Colonic mucosa (tissue), 4 donors: ENCODE measurements at places on chromosomes 2 and 18. TPM values are rescaled to one million over a fixed set of nuclear protein-coding genes. Genes with fewer than 3 reads are reported as not detected.

- DNase-seq: no peak
These were observed 325.8 kb downstream of the DYSF start for GRCh38 chr2:71778936-71779773.

DNA sequence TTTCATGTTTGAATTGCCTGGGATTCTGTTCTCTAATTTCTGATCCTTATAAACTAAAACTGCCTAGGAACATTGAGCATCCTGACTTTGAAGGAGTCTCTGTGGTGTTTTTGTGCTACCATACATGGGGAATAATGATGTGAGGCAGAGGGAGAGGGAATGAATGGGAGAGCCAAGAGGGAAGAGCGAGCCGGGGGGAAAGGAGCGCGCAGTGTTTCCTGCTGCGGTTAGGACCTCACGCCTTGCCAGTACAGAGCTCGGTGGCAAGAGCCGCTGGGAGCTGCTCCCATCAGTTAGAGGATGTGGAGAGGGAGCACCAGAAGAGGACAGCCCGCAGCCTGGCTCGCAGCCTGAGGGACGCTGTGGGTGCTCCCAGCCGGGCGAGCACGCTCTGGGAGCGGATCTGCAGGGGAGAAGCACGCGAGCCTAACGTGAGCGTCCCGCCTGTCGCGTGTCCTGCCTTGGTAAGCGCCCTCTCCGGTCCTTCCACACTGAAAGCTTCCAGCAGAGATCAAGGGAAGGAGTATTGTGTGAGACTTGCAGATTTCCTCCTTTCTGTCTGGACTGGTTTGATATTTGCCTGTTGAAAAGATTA, 114.7 kb downstream of the FAM210A start:
- no peak for DNase-seq

The REG1B gene
- total RNA-seq: not detected

The REG3A gene
- 0.79 TPM for total RNA-seq

GRCh38 chr2:128282246-128282975, 36.3 kb downstream of the HS6ST1 start:
- no peak for DNase-seq

The TXNDC2 gene
- not detected for total RNA-seq

GRCh38 chr2:26731714-26732113, 32.4 kb upstream of the SLC35F6 start:
- no peak for DNase-seq

DNA sequence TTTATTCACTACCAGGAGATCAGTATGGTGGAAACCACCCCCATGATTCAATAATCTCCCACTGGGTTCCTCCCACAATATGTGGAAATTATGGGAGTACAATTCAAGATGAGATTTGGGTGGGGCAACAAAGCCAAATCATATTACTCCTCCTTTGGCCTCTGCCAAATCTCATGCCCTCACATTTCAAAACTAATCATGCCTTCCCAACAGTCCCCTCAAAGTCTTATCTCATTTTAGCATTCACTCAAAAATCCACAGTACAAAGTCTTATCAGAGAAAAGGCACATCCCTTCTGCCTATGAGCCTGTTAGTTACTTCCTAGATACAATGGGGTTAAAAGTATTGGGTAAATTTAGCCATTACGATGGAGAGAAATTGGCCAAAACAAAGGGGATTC, 989.5 kb upstream of the CNTNAP5 start:
- no peak for DNase-seq

The ALMS1 gene
- 16.6 TPM for total RNA-seq

The SGPP2 gene
- 96.5 TPM for total RNA-seq

The SPATA3 gene
- total RNA-seq: not detected

The ST8SIA3 gene
- total RNA-seq: 0.05 TPM

DNA sequence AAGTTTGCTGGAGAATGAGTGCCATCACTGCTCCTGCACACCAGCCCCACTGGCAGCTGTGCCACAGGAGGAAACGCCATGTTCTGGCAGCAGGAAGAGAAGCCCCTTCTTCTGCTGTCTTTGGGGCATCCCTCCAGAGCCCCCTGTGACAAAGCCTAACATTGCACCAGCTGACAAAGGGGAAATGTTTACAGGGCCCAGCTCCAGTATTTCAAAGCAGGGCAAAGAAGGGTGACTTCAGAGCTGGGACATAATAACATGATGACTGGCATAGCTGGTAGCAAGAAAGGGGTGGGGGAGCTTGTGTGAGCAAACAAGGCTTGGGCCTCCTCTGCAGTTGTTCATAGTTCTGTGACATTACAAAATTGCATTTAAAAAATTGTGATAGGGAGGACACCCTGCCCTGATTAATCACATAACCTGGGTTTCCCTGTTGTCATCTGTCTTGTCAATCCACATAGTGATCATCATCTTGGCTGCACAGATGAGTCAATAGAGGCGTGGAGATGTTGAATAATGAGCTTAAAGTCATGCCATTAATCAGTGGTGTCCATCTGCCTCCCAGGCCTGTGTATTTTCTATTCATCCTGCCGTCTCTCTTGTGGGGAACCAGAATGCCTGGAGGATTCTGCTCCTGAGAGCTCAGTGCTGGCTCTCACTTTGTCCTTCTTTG, 29.1 kb upstream of the PDIA6 start:
- no peak for DNase-seq

DNA sequence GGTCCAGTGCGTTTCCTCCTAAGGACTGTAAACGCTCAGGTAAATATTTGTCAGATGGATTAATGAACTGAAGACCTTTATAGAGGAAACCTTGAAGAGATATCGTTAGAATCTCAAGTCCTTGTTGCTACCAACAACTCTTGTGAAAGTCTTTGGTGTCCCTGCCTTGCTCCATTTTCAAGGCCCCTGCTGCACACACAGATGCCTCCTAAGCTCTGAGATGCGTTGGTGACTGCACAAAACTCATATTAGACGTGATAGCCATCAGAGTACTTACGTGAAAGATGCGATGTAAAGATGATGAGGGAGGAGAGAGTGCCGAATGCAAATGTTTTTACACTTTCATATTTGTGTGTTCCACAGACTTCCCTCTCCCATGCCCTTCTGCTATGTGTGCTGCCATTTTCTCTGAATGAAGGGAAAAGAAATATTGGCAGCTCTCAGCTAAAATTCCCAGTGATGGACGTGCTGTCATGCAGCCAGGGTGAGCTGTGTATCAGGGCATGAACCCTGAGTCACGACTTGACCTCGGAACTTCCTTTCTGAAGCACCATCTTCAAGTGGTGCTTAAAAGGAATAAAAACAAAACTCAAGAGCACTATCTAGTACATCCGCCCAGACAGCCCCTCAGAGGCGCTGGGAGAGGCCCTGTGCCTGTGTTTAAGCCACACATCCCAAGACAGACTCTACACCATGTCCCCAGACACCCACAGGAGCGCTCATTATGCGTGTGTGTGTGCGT, 117.4 kb downstream of the FAM210A start:
- no peak for DNase-seq

The PCARE gene
- total RNA-seq: not detected

The TUBA4A gene
- total RNA-seq: 68.4 TPM

DNA sequence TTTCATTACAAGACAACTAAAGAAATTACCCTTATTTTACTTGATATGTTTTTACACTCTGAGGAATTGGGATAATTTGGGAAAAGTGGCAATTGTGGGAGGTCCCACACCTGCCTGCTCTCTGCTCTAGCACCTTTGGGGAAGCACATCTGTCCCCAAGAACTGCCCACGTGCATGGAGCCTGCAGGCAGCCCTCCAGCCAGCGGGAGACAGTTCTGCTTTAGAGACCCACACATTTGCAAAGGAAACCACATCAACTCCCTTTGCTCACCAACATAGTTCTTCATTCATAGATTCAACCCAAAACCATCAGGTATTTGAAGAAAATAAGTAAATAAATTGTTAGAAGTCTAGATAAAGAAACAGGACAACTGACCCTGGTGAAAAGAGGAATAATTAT, 239.9 kb upstream of the ID2 start:
- DNase-seq: no peak

DNA sequence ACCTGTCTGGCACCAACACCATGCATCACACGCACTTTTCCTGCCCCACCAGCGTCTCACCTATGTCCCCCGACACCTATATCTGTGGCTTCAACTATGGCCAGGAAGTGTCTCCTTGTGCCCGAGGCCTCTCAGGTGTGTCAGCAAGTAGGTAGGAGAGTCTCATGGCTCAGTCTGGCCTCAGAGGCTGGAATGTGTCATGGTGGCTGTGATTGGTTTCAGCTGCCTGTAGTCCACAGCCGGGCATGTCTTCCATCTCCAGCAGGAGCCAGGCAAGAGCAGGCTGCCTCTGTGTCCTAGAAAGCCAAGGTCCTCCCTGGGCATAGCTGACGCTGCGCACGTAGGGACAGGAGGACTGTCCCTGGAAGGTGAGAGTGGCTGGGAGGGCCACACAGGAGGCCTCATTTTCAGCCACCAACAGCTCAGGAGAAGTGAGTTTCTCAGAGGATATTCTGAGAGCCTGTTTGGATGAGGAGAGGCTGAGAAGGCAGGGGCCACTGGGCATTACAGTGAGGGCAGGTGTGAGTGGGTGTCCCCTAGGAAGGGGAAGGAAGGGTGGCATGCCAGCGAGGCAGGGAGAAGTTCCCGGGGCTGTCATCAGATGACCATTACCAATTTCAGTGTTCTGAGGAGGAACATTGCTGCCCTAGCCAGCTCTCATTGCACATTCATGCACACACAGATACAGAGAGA, 47.2 kb downstream of the SDC1 start:
- DNase-seq: no peak

GRCh38 chr2:48749291-48750127, 6.0 kb downstream of the LHCGR start:
- no peak for DNase-seq

The SIX3 gene
- total RNA-seq: not detected

DNA sequence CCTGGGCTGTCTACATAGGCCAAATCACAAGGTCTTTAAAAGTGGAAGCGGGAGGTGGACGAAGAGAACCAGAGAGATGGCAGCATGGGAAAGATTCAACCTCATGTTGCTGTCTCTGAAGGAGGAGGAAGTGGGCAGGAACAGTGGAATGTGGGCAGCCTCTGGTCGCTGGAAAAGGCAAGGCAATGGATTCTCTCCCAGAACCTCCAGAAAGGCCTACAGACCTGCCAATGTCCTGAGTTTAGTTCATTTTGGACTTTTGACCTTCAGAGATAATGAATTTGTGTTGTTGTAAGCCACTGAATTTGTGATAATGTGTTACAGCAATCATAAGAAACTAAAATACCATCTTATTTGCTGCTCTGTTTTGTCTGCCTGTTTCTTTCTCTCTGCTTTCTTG, 122.5 kb downstream of the RNF152 start:
- DNase-seq: no peak

DNA sequence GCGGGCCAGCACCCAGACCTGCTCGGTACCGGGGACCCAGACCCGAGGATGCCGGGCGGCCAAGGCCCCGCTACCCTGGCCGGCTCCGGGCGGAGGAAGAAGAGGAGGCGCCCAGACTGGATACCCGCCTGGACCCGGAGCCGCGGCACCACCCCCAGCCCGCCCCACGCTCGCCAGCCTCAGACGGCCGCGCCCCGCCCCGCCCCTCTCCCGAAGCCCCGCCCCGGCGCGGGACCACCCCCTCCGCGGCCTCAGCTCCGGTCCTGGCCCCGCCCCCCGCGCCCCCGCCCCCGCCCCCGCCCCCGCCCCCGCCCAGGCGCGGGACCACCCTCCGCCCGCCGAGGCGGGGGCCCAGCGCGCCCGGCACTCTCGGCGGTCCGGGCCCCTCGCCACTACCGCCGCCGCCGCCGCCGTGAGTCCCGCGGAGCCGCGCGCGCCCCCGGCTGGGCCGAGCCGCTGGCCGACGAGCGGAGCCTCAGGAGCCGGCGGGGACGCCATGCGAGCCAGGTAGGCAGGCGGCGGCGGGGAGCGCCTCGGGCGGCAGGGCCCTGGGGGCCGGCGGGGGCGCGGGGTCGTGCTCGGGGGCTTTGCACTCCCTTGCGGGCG, at the start of gene SH3BP4:
TSS of gene SH3BP4 (plus strand) at position 354 of the 606 bp plus-strand sequence. CDS start 82,986 bp downstream, outside the sequence.
- peak; percentile 89 for DNase-seq

The ANKRD62 gene
- 0.19 TPM for total RNA-seq

The LHCGR gene
- total RNA-seq: not detected

- no peak for DNase-seq
These were observed 356.9 kb downstream of the SETBP1 start for GRCh38 chr18:45037618-45038017.

The ALK gene
- total RNA-seq: not detected

The PLEK gene
- 2.6 TPM for total RNA-seq

The CD226 gene
- 1.0 TPM for total RNA-seq

The TRABD2A gene
- total RNA-seq: 158 TPM

DNA sequence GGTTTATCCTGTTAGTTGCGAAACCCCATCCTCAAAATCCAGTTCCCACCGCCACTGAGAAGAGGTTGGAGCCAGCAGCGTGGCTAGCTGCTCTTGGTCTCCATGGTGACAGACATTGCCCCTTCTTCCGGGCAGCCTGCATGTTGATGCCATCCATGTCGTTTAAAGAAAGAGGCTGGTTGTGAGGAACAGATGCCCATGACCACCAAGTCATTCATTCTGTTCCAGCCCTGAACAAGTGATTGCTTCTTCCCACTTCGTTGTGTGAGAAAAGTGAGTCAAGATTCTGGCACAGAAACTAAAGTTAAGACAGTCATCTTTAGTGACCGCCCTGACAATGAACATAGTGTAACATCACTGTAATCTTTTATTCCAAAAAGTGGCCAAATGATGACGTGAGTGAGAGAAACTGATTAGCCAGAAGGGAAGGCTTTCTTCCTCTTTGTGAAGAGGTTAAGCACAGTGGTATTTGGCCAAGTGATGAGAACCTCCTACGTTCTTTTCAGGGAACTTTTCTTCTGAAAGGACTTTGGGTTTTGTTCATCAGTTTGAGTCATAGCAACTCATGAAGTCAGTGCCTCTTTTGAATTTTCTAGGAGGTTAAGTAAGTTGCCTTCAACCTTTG, 272.5 kb downstream of the GALR1 start:
- no peak for DNase-seq

DNA sequence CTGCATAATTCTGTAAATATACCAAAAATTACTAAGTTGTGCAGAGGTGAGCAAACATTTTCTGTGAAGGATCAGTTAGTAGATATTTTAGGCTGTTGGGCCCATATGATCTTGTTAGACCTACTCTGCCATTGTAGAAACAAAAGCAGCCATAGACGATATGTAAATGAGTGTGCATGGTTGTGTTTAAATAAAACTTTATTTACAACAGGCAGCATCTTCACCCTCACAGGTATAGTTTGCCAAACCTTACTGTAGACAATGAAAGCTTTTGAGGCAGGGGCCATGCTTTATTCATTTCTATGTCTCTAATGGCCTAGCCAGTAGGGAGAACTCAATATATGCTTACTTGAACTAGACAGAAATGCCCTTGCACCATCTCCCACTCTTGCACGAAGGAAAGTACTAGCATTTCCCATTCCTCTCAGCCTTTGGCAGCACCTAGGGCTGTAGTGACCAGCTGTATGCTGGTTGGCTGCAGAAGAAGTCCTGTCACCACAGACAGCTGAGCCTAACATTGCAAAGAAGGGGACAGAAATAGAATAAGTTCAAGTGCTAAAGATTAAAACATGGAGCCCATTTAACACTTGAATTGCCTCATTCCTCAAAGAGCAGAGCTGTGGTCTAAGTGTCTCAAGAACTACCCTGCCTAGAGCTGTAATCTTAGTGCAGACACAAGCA, 305.1 kb upstream of the MGAT5 start:
- no peak for DNase-seq

GRCh38 chr2:224378701-224379097, 23.2 kb downstream of the FAM124B start:
- DNase-seq: no peak
